ENCODE measurements at places on chromosomes 16 and 17. TPM values are rescaled to one million over a fixed set of nuclear protein-coding genes. Genes with fewer than 3 reads are reported as not detected.

The STX1B gene
- total RNA-seq, result 0.47 TPM

The NACA2 gene
- not detected for total RNA-seq

The KRT27 gene
- 0.55 TPM for total RNA-seq

The KRT36 gene
- total RNA-seq, result not detected

The ALOX12 gene
- 0.29 TPM for total RNA-seq

The CCL4 gene
- 62.0 TPM for total RNA-seq

The PRSS53 gene
- total RNA-seq, result 2.9 TPM

The HCRT gene
- total RNA-seq, result not detected

The B3GNT9 gene
- total RNA-seq, result 18.6 TPM

The MSLN gene
- 464 TPM for total RNA-seq

The SPNS2 gene
- total RNA-seq, result 36.7 TPM

The EVPLL gene
- 2.3 TPM for total RNA-seq

The B9D1 gene
- 11.4 TPM for total RNA-seq

The KCNAB3 gene
- total RNA-seq, result 2.5 TPM

The GP2 gene
- total RNA-seq, result not detected

The TP53TG3F gene
- 0.15 TPM for total RNA-seq

The TEDC2 gene
- 4.0 TPM for total RNA-seq

The TUBB3 gene
- 54.2 TPM for total RNA-seq

The PRAC2 gene
- not detected for total RNA-seq

The SLC47A1 gene
- total RNA-seq, result 5.5 TPM

The RPTOR gene
- 39.2 TPM for total RNA-seq

The FOXC2 gene
- total RNA-seq, result 0.41 TPM

The C17orf113 gene
- 0.58 TPM for total RNA-seq

The WSCD1 gene
- 2.9 TPM for total RNA-seq

The SLC5A11 gene
- total RNA-seq, result 0.10 TPM

The RPL27 gene
- total RNA-seq, result 842 TPM

The BORCS6 gene
- 10.6 TPM for total RNA-seq

The QPRT gene
- 21.9 TPM for total RNA-seq

The CCL8 gene
- total RNA-seq, result 0.96 TPM

Data from left lung (tissue), 14 donors.